ENCODE measurements at places on chromosomes 3 and 15.

GRCh38 chr3:46926039-46926438 is 48.5 kb downstream of the PTH1R start:
- no peak for DNase-seq

DNA sequence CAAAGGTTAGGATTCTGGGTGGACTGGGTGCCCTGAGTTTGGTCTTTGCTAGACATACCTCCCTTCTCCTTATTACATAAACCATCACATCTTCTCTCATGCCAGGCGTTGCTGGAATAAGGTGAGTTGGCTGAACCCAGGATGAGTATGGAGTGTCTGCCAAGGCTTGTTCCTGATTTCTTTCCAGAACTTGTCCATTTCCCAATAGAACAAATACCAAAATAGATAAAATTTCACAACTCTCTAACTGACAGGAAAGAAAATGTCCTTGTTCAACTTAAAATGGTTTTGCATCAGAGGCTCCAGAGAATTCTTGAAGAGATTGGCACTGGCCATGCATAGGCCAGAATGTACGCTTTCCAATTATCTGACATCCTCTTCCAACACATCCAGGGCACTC is 291.9 kb downstream of the IGSF11 start:
- DNase-seq: no peak

GRCh38 chr3:188133646-188134045 is 20.3 kb upstream of the LPP start:
- no peak for DNase-seq

- no peak for DNase-seq
Observed at GRCh38 chr3:195401943-195402342, 40.9 kb downstream of the ACAP2 start.

GRCh38 chr3:188323067-188323842 is 169.3 kb downstream of the LPP start:
- DNase-seq: no peak

- no peak for DNase-seq
Observed at GRCh38 chr3:48694610-48695392, 9.1 kb upstream of the NCKIPSD start.

- no peak for DNase-seq
Observed at GRCh38 chr3:179069762-179070390, 1.7 kb downstream of the ZMAT3 start.

GRCh38 chr15:99763827-99764226 is 30.6 kb upstream of the LYSMD4 start:
- no peak for DNase-seq

DNA sequence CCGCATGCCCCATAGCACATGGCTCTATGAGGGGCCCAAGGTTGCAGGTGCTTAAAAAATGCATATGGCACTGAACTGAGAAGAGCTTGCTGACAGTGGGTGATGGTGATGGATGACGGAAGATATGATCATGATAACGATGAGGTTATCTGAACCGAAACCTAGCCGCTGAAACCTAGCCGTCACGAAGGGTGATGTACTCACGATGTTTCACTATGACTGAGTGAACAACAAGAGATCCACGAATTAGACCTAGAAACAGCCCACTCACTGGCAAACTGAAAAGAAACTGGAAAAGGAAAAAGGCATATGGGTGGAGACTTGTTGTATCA is 57.6 kb upstream of the BCL6 start:
- no peak for DNase-seq

DNA sequence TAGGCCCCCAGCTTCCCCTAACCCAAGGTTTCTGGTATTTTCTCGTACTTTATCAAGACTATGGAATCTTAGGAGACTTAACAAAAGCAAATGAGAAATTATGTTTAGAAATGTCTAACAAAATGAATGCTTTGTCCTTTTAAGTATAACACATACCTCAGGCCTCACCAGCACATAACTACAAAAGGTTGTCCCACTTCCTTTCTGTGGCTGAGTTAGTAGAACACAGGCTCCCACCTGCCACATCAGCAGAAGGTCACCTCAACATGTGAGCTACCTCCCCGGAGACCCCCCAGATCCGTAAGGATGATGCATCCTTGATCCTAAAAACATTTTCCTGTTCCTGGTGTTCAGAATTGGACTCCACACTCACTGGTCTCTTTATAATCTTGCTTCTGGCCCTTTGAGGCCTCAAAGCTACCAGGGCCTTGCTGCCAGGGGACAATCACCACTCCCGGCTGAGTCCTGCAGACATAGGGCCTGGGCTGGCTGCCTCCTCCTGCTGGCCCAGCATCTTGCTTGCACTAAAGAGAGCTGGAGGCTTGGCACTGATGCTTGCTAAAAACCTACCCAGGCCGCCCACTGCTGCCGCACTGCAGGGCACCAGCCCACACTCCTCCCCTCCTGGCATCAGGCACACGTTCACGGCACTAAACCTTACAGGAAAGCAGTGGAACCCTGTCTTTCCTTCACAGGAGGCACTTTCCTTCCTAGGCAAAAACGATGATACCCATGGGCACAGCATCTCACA is 2.9 kb downstream of the CCRL2 start:
- no peak for DNase-seq

DNA sequence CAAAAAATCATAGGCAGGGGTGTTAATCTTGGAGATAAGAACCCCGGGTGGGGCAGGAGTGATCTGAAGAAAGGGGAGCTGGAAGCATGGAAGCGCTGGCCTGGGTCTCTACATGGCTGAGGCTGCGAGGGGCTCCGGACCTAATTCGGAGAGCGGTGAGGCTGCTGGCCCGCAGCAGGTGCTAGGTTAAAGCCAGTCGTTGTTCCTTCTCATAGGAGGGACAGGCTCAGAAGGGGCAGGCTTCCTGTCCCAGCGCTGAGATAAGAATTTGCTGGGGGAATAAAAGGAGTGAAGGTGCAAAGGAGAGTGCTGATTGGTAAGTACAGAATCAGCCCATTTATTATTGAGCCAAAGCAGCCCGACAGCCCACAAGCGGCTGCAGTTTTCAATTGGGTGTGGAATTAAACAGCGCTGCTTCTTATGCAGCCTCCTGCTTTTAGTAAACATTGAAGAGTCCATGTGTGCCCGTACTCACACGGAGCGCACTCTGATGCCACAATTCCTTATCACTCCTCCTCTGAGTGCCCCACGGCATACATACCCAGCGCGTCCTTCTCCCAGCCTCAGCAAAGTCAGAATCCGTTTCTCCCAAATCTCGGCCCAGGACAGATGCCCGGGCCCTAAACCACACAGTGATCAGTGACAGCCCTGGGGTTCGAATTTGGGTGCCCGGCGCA is 17.1 kb downstream of the CHST13 start:
- no peak for DNase-seq

GRCh38 chr15:48946074-48946839 is 17.5 kb downstream of the SHC4 start:
- DNase-seq: no peak

GRCh38 chr3:129054605-129055104 is 5.9 kb upstream of the GP9 start:
- no peak for DNase-seq

DNA sequence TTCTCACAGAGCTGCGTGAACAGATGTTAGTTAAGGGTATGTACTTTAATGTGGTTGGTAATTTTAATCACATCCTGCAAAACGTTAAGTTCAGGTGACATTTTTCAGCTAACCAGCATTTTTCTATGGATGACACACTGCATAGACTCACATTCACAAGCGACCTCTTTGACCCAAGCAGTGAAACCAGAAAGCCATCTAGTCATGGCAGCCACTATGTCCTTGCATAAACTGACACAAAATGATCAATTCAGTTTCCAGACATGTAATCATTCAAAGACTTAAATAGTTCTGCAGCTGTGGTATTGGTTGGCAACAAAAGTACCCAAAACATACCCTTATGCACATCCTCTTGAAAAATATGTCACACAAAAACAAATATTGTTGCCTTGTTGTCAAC is 7.4 kb upstream of the CAPN7 start:
- no peak for DNase-seq

- no peak for DNase-seq
Observed at GRCh38 chr3:171284308-171285075, 175.7 kb downstream of the TNIK start.

DNA sequence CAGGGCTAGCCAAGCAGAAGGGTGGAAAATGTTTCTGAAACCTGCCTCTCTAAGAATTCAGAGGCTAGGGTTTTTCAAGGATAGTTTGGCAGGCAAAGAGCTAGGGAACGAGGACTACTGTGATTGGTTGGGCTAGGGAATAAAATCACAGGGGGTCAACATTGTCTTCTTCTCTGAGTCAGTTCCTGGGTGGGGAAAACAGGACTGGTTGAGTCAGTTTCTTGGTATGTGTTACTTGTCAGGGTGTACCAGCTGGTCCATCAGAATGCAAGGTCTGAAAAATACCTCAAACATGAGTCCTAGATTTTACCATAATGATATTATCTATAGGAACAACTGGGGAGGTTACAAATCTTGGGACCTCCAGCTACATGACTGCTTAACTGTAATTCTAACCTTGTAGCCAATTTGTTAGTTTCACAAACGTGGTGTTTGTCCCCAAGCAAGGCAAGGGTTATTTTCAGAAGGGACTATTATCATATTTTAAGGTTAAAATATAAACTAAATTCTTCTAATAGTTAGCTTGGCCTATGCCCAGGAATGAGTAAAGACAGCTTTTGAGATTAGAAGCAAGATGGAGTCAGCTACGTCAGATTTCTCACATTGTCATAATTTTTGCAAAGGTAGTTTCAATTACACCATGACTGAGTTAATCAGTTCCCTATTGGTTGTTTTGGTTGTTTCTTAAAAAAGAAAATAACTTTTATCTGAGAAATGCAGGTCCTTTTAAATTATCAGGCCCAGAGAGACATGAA is 231.5 kb downstream of the ALCAM start:
- no peak for DNase-seq

GRCh38 chr3:155079468-155079745 is 712 bp upstream of the MME start:
- DNase-seq: no peak

DNA sequence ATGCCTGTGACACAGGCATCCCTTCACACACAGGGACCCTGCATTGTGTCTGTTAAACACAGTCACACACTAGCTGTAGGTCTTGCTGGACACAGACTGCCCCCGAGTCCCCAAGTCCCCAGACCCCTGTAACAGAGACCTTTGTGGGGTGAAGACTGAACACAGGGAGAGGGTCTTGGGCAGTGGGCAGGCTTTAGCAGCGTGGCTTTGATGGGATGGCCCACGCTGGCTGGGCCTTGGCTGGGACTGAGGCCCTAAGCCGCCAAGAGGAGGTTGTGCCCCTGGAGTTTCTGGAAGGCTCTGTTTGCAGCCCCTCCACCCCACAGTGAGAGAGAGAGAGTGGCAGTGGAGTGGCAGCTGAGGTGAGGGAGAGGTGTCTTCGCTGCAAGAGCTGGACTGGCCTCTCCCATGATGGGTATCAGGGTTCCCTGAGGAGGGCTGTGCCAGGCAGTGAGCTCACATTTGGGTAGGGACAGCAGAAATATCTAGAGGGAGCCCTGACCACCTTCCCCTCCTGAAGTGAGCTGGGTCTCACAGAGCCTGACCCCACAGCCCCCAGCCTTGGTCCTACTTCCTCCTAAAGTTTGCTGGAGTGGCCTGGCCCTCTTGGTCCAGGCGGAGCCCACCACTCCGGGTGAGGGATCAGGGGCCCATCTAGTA is 635 bp upstream of the VILL start:
- no peak for DNase-seq

DNA sequence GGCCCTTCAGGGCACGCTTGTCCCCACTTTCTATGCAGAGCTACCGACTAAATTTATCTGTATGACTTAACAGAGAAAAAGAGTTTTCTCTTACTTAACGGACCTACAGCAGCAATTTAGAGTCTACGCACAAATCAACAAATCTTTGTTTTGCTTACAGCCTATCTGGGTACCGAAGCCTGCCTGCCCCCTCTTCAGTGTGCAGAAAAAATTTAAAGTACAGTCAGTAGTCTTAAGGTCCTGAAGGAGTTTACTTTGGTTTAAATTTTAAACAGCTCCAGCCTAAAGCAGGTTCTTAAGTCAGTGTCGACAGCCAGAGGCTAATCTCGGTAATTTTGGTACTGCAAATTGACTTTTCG is 570 bp downstream of the SACM1L start:
- no peak for DNase-seq

DNA sequence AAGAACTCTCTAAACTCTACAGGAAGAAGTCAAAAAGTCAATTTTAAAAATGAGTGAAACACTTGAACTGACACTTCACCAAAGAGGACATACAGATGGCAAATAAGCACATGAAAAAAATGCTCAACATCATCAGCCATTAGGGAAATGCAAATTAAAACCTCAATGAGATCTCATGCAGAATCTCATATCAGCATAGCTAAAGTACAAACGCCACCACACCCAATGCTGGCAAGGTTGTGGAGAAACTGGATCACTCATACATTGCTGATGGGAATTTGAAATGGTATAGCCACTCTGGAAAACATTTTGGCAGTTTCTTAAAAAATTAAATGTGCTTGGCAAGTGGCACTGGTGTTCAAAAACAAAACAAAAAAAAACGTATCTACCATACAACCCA is 34.2 kb downstream of the MEGF11 start:
- DNase-seq: no peak

- no peak for DNase-seq
Observed at GRCh38 chr15:25773248-25773647, 89.9 kb downstream of the ATP10A start.

DNA sequence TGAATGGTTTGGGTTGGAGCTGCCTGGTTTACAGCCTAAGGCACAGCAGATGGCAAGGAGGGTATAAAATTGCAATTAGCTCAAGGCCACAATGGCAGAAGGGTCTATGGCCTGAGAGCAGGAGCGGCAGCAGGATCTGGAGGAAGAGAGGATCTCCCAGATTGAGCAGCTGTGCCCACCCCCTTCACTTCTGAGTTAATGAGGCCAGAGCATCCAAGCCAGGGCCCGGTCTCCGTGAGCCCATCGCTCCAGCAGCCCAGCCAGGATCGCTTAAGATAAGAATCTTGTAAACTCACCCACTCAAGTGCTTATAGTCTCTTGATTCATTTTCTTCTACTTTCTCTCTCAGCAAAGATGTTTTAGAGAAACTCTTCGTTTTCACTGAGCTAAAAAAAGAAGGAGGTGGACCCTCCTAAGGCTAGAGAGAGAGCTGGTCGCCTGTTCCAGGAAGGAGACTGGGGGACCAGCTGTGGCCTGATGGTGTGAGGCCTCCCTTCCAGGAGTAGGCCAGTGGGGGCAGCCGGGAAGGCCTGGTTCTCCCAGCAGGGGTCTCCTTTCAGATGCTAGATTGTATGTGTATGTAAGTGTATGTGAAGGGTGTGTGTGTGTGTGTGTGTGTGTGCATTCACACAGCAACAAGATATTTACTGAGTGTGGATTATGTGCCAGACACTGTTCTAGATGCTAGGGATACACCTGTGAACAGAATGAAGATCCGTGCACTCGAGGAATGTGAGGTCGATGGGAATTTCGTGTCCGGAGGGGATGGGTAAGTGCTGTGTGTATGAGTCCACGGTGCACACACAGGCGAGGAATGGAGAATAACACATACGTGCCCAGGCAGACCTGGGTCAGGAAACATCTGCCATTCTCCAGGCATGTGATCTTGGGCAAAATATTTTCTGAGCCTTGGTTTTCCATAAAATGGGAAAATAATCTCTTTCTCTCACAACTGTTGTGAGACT is 18.6 kb downstream of the MAGEF1 start:
- DNase-seq: no peak

All from cerebellar nuclear complex (tissue), 1 donor.